ENCODE measurements at places on chromosomes 7 and 10.

DNA sequence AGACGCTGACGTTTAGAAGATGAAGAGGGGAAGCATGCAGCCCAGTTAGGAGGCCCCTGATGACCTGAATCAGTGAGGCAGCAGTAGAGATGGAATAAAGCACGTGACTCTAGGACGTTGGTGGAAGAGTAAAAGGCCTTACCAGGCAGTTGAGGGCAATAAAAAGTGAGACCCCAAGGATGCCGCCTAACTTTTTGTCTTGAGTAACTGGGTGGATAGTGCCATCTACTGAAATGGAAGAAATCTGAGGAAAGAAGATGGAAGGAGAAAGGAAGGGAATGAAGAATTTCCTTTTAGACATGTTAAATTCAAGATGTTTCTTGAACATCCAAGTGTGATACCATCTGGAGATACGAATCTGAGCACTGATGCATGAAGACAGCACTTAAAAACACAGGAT is 220.0 kb upstream of the LRRN3 start:
- DNase-seq, result no peak

- DNase-seq, result no peak
These were observed 211.1 kb upstream of the LRRTM3 start for GRCh38 chr10:66714741-66715140.

- DNase-seq, result no peak
These were observed 221.8 kb downstream of the GLRX3 start for GRCh38 chr10:130357951-130358350.

DNA sequence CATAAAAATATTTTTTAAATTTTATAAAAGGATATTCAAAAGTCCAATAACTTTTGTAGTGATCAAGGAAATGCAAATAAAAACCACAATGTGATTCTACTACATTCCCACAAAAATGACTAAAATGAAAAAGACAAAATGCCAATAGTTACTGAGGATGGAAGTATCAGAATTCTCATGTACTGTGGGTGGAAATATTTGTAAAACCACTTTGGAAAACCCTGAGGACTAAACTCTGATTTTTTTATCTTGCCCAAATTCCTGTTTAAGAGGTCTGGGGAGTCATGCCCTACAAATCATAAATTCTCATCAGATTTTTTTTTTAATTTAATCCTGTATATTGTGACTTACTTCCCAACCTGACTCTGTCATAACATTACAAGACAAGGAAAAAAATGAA is 9.8 kb upstream of the SEMA3D start:
- no peak for DNase-seq

DNA sequence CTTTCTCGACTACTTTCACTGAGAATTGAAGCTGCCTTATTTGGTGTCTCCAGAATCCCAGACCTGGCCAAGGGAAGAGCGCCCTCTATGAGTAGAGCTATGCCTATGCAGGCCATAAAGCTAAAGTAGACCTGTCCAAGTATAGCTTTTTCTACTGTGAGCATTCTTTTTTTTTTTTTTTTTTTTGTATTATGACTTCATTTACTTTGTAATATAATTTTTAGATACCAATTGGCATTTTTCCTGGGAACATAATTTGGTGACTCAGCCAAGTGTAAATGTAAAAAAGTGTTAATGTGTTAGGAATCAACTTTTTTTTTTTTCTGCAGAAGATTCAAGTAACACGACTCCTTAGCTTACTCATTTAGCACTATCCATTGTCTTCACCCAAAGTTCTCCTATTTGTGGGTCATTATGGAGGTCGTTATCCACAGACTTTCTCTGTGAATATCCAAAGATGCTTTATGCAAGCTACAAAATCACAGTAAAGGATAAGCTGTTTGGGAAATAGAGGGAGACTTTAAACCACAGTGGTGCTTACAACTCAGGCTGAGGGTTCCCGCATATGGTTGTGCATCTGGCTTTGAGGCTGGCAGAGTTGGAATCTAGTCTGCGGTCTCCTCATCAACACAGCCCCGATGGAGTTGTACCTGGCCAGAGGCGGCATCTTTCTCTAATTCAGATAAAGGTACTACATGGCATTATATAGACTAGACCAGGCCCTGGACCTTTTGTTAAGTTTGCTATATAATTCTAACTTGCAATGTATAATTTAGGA is 1040.2 kb upstream of the SORCS1 start:
- no peak for DNase-seq

- DNase-seq, result no peak
These were observed 11.4 kb downstream of the KDM7A start for GRCh38 chr7:140165422-140165821.

DNA sequence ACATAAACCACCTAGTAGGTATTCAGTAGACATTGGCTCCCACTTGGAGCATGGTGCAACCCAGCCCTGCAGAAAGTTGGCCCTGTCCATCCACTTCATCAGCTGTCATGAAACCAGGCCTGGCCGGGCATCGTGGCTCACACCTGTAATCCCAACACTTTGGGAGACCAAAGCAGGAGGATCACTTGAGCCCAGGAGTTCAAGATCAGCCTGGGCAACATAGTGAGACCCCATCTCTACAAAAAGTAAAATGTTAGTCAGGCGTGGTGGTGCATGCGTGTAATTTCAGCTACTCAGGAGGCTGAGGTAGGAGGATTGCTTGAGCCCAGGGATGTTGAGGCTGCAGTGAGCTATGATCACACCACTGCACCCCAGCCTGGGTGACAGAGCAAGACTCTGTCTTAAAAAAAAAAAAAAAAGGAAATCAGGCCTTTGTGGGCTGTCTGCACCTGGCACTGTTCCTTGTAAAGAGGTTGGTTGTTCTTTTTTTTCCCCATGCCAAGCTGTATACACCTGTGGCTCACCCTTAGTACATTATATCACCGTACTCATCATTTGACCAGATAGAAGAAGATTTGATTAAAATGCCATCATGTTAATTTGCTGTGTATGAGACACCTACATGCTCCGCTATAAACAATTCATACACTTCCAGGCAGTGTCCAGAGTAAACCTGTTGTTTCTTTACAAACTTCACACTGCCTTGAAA is 45.4 kb upstream of the GRID1 start:
- DNase-seq, result no peak

- DNase-seq, result no peak
These were observed 139.4 kb downstream of the KCNMA1 start for GRCh38 chr10:77498210-77498609.

DNA sequence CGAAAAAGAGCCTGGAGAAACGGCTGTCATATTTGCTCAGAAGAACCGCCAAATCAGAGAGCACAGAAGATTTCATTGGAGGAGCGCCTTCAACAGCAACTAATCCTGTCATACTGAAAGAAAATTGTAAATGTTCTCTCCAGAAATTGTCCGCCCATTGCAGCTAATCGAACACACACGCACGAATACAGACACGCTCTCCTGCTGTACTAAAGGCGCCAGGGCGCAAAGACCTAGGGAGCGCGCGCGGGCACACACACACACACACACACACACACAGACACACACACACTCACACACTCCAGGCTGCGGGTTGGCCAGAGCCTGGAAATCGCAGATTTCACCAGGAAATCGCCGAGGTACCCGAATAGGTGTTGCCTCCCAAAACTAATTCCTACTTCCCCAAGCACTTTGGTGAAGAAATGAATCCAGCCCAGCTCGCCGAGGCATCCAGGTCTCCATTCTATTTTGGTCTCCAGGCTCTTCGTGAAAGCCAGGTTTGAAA is at the start of gene CHRM2:
CHRM2 (plus strand) TSS at position 157 of the 505 bp plus-strand sequence. CDS start 146,214 bp downstream, outside the sequence.
- no peak for DNase-seq

GRCh38 chr10:70586348-70586930 is 16.1 kb downstream of the PRF1 start:
- no peak for DNase-seq

DNA sequence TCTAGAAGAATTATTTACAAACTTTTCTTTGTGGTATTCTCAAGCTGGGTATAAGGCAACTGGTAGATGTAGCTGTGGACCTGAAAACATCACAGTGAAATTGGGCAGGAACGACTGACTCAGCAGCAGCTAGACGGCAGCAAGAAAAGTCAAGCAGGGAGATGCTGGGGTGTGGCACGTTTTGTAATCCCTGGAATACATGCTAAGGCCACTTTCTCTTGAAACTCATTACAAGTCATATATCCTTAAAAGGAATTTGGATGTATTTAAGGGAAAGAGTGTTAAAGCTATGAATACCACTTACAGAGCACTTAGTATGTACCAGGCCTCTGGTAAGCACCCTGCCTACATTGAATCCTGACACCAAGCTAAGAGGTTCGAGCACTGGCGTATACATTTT is 17.4 kb downstream of the BEND7 start:
- DNase-seq, result no peak

GRCh38 chr10:50512214-50512595 is 111.6 kb downstream of the SGMS1 start:
- DNase-seq, result no peak

DNA sequence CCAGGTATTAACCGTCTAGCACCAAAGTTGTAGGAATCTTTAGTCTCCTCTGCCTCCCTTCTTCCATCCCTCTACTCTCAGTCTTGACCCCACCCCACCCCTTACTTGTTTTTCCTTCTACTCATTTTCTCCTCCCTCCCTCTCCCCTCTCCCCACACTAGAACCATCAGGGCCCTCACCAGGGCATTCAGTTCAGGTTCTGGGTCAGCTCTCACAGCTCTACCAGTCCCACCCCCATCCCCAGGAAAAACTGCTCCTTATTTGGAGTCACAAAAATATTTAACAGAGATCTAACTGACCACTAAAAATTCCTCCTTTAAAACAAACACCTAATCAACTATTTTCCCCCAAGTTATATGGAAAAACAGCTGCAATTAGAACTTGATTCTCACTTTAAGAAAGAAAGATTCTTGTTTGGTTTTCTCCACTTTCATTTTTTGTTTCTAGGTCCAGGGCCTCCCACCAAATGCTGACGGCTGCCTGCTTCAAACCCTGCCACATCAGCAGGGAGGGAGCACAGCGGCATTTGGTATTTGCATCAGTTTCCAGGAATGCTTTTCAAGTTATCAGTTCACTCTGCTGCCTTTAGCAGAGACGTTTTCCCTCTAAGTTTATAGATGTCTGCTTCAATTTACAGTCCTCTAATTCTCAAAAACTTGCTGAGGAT is 2.8 kb upstream of the COL1A2 start:
- no peak for DNase-seq
